ENCODE measurements at places on chromosomes 6 and 20.

GRCh38 chr6:143150281-143150680 lies 89.6 kb downstream of the AIG1 start:
- DNase-seq: no peak

GRCh38 chr20:61263084-61263695 lies 11.1 kb downstream of the CDH4 start:
- no peak for DNase-seq

DNA sequence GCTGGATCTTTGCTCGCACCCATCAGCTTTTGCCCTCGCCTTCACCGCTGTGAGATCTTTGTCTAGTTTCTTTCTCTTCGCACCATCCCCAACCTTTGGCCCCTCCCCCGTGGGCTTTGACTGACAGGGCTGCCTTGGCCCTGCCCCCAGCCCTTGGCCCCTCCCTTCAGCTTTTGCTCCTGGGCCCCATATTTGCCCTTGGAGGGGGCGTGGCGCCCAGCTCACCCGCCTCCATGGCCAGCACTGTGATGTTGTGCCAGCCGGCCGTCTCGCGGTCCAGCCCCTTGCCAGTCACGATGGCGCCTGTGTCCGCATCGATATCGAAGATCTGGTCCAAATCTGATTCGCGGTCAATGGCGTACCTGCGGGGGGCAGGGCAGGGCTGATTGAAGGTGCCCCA lies 81.1 kb downstream of the CD40 start:
- no peak for DNase-seq

GRCh38 chr6:78910591-78911171 lies 43.3 kb downstream of the IRAK1BP1 start:
- DNase-seq: peak; percentile 5

GRCh38 chr6:13164291-13164690 lies 164.0 kb downstream of the TBC1D7 start:
- DNase-seq: no peak

DNA sequence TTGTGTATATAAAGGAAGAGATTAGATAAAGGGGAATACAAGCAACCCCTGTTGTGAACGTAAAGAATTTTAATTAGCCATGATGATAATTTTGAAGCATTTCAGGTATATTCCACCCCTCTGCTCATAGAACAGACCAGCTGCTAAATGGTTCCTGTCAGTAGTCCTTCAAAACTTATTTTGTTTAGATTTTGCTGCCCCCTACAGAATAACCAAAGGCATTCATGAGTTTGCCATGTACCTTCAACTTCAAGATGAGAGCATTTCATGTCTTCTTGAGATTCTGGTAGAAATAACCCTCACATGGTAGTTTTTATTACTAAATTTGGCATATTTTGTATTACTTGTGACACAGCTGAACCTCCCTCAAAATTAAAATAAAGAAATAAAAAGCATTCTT lies 1586.7 kb downstream of the HACE1 start:
- no peak for DNase-seq

- DNase-seq: peak; percentile 45
Observed at GRCh38 chr20:38859070-38859690, 53.7 kb downstream of the PPP1R16B start.

GRCh38 chr6:159979136-159979874 lies 10.4 kb downstream of the IGF2R start:
- DNase-seq: no peak

DNA sequence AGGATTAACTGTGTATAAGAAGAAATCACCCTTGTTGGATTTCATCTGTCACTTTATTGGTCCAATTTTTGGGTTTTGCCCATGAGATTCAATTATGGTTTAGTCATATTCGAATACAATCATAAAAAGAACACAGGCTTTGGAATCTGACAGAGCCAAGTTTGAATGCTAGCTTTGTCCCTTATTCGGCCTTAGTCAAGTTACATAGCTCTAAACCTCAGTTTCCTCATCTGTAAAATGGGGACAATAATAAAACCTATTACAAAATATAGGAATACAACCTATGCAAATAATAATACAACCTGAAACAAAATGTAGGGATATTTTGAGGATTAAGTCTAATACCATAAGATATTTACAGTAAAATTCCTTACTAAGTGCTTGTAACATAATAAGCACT lies 57.7 kb downstream of the PRPH2 start:
- DNase-seq: no peak

DNA sequence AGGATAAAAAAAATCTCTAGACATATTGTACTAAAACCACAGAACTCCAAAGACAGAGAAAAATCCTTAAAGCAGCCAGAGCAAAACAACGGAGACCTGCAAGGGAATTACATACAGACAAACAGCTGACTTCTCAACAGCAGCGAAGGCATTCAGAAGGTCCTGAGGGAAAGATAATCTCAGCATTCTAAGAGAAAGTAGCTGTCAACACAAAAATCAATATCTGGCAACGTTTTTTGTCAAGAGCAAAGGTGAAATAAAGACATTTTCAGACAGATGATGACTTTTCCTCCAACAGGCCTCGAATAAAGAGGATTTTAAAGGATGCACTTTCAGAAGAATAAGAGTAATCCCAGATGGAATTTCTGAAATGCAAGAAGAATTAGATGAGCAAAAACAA lies 6.1 kb upstream of the SCGN start:
- no peak for DNase-seq

DNA sequence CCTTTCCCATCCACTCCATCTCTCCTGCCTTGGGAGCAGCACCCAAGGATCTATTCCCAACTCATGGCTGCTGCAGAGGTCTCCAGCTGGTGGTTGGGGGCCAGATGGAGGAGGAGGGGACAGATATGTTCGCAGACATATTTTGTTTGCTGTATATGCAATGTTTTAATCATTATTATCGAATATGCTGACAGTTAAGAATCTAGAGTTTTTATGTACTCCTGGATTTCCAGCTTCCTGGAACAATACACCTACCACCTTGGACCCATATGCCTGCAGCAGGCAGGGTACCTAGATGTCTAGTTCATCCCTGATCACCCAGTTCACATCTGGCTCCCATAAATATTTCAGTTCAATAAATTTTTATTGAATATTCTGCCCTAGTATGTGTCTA lies 9.0 kb downstream of the FAM110A start:
- DNase-seq: no peak

GRCh38 chr6:39794231-39794630 lies 2.1 kb downstream of the DAAM2 start:
- DNase-seq: no peak

DNA sequence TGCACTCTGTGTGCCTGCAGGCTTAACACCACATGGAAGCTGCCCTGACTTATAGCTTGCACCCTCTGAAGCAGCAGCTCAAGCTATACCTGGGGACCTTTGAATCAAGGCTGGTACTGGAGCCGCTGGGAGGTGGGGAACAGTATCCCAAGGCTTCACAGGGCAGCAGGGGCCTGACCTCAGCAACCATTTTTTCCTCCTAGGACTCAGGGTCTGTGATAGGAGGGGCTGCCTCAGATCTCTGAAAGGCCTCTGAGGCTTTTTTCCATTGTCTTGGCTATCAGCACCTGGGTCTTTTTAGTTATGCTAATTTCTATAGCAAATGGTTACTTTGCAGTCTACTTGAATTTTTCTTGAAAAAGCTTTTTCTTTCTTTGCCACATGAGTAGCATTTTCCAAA lies 80.2 kb upstream of the OPRM1 start:
- no peak for DNase-seq

DNA sequence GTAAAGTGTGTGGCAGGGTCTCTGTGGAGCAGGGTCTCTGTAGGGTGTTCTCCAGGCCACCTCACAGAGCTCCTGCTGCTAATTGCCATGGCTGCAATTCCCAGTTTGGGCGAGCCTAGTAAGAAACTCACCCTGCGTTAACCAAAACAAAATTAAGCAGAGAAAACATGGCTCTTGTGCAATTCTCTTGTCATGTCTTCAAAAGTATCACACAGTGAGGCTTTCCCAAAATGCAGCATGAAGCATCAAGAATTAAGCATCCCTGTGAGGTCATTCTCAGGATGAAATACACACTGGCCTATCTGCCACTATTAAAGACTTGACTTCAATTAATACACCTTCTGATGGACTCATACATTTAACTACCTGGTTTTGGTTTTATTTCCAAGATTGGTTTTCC lies 72.8 kb downstream of the KIF13A start:
- DNase-seq: no peak

- no peak for DNase-seq
Observed at GRCh38 chr20:23037017-23037481, 1.9 kb downstream of the SSTR4 start.

DNA sequence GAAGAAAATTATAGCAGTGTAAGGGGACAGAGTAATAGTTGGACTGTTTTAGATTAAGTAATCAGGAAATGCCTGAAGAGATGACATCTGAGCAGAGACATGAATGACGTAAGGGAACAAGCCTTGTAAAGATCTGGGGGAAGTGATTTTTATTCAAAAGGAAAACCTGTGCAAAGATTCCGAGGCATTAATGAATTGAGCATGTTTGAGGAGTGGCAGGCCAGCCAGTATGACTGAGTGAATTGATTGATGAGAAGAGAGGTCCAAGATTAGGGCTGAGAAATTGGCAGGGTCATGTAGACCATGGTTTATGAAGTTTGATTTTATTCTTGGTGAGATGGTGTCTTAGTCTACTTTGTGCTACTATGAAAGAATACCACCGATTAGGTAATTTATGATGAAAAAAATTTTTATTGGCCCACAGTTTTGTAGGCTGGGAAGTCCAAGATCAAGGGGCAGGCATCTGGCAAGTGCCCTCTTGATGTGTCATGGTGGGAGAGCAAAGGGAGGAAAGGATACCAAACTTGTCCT lies 95.1 kb downstream of the LIN28B start:
- DNase-seq: no peak

DNA sequence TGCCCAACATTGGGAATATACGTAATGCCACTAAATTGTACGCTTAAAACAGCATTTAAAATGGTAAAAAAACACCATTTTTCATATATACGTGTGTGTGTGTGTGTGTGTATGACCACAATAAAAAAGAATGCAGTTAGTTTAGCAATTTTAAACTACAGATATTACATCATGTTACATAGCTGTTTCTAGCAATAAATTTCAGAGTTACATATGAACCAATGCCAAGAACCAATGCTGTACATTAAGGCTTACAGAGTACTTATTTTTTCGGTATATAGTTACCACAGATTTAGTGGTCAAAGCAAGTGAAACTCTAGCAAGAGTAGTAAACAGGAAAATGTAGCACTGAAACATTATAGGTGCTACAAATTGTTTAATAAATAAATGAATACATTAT lies 119.3 kb downstream of the PDE10A start:
- no peak for DNase-seq

DNA sequence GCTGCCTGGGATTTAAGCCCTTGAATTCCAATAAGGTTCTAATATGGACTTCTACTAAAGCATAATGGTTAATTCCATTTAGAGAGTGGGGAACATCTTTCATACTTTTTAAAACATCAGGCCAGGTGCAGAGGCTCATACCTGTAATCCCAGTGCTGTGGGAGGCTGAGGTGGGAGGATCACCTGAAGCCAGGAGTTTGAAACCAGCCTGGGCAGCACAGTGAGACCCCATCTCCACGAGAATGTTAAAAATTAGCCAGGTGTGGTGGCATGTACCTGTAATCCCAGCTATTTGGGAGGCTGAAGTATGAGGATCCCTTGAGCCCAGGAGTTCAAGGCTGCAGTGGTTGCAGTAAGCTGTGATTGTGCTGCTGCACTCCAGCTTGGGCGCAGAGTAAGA lies 35.0 kb downstream of the E2F3 start:
- no peak for DNase-seq

DNA sequence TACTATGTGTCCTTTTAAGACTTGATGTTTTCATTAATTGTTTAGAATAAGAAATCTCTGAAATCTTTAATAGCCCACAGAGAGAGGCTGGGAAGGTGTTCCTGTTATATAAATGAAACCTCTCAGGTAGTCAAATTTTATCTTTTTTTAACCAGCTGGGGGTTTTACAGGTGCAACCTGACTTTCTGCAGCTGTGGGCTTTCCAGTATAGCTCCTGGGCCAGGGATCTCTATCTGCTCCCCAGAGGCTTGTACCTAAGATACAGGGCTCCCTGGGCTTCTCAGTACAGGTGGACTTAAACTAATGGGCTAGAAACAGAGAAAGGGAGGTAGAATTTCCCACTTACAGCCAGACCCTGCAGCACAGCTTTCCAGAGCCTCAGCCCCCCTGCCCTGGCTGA lies 49.4 kb downstream of the HLA-C start:
- no peak for DNase-seq

- DNase-seq: no peak
Observed at GRCh38 chr6:36487698-36488097, 44.9 kb downstream of the KCTD20 start.

DNA sequence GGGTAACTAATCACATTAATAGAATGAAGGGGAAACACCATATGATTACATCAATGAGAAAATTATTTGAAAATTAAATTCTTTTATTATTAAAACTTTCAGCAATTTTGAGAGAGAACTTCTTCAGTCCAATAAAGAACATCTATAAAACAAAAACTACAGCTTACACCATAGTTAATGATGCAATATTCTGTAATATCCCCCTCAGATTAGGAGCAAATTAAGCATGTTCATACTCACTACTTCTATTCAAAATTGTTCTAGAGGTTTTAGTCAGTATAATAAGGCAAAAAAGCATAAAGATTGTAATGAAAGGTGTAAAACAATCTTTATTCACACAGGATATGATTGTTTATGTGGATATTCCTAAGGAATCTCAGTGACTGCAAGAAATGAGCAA lies 465.4 kb downstream of the CD109 start:
- DNase-seq: no peak

DNA sequence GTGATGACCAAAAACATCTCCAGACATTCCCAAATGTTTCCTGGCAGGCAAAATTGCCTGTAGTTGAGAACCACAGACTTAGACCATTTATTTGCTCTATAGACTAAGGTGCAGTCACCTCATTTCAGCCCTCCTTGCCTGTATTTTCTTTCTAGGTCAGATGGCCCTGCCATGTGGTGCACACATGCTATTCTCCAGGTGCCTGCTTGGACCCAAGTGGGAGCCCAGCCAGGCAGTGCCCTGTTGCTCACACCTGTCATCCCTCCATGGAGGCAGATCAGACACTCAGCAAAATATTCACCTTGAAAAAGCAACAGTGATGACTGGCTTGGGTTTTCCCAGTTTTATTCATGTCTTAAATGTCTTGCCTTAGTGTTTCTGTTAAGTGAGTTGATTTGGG lies 311.4 kb downstream of the TFAP2C start:
- no peak for DNase-seq

DNA sequence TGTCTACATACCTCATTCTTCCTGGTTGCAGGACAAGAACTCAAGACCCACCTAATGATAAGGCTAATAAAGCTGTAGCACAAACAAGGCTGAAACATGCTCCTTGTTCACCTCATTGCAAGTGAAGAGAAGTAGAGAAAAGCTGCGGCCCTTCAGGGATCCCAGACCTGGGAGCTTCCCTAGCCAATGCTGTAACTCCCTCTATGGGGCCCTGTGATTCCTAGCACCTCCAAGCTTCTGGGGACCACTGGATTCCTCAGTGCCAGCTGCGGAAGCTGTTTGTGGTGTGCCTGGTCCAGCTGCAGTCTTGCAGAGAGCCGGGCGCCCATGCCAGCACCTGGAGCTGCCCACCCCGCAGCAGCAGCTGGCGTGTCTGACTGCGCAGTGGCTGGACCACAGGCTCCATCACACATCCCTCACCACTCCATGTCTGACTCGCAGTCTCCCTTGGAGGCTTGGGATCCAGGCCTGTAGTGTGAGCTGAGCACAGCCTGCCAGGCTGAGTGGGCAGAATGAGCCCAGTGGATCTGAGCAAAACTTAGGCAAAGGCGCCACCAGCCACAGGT lies 737.2 kb upstream of the GJE1 start:
- no peak for DNase-seq
